Activated CD8-positive, alpha-beta memory T cell treated with anti-CD3 and anti-CD28 coated beads for 24 hours (primary cell): ENCODE measurements at places on chromosomes 2 and 18.

GRCh38 chr2:220985561-220985960, 586.5 kb downstream of the EPHA4 start:
- no peak for DNase-seq

DNA sequence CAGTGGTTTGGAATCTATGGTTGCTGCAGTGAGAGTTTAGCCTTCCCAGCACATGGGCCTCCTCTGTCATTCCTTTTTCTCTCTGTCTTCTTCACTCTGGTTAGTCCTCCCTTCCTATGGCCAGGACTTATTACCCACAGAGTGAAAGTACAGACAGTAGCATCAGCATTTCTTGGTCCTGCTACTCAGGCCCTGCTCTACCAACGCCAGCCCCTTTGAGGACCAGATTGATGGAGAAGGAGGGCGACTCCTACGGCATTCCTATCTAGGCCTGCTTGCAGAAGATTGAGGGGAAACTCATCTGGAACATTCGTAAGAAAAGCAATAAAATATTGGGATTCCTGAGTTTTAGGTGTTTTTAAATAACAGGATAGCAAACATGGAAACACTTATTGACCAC, 43.5 kb downstream of the BMP10 start:
- no peak for DNase-seq

GRCh38 chr2:204796581-204796980, 251.3 kb downstream of the PARD3B start:
- no peak for DNase-seq

DNA sequence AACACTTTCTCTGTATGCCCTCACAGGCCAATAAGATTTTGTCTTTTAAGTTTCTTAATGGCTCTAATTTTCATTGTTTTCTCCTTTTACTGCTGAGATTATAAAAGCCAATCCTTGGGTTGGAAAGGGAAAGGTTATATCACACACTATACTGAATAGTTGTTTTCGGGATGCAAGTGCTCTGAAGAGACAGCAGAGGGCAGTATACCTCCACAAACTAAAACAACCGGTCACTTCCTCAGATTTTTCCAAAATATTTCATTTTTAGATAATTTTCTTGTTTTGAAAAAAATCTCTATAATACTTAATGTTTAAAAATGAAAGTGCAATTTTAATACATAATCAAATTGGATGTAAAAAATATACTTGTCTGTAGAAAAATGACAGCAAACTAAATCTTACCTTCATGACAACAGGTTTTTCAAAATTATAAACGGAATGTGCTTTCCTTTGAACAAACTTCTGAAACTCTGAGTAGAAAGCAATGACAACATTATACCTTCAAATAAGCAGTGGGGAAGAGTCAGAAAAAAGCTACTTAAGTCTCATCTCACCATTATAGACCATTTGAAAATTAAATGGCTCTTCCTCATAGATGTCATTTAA, 82.7 kb downstream of the ORC4 start:
- DNase-seq: no peak

DNA sequence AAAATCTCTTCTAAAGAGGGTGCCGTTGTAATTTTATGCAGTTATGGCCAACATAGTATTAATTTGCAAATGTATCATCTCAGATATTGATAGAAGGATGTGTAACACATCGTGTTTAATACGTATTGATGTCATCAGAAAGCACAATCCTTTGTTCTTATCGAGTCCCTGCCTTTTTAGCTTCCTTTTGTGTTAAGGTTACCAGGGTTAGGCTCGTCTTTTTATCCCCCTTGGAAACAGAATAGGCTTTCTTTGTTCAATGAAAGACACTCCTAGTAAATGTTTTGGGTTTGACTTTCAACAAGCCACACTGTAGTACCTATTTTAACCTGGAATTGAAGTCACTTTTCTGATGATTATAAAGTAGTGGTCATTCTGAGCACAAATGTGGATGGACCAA, 136.2 kb downstream of the WDR7 start:
- no peak for DNase-seq

- DNase-seq: no peak
Observed at GRCh38 chr2:165725421-165725820, 68.6 kb downstream of the GALNT3 start.

DNA sequence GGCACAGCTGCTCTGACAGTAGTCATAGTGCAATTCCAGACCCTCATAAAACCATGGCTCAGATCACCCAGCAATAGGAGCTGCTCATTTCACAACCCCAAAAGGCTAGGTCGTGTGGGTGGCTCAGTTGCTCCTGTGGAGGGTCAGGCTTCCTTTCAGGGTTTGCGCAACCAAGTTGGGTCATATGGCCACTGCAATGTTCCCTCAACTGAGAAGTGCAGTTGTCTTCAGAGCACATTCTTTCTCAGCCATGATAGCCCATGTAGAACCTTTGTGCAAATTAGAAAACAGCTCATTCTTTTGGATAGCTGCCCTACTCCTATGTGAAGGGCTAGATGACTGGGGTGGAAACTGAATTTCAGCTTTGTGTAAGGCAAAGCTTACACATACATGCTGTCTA, 3.2 kb downstream of the SERPINB13 start:
- DNase-seq: no peak

GRCh38 chr18:31497404-31497835, 557 bp upstream of the DSG2 start:
- no peak for DNase-seq

DNA sequence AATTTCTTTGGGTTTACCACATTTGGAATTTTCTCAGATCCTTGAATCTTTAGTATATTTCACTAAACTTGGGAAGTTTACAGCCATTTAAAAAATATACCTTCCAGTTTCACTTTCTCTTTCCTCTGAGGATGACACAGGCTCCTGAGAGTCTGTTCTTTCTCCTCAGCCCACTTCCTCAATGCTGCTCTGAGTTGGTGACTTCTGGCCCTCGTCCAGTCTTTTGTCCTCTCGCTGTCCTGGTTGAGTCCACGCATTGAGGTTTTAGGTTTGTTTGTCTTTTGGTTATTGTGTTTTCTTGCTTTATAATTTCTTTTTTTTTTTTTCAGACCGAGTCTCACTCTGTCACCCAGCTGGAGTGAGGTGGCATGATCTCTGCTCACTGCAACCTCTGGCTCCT, 40.7 kb upstream of the GALR1 start:
- no peak for DNase-seq

- DNase-seq: no peak
Observed at GRCh38 chr2:33015421-33016142, 68.8 kb downstream of the LTBP1 start.

- no peak for DNase-seq
Observed at GRCh38 chr2:148935791-148936190, 60.8 kb downstream of the KIF5C start.

DNA sequence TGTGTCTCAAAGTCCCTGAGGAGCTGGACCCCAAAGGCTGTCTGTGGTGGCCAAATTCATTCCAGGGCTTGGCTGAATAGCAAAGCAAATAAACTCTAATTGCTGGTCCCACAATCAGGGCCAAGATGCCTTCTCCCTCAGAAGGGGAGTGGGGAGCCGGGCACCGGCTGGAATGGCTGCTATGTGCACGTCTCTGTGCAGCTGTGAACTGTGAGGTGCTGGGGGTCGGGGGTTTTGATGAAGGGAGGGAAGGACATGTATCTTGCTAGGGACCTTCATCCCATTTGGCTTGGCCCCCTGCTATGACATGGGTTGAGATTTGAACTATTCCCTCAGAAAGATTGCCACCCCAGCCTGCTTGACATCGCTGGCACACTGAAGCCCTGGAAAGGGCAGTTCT, 60.4 kb downstream of the CIB4 start:
- no peak for DNase-seq

GRCh38 chr18:25326361-25326952, 25.5 kb downstream of the ZNF521 start:
- DNase-seq: no peak

- no peak for DNase-seq
Observed at GRCh38 chr2:159832858-159833257, 34.9 kb upstream of the CD302 start.

DNA sequence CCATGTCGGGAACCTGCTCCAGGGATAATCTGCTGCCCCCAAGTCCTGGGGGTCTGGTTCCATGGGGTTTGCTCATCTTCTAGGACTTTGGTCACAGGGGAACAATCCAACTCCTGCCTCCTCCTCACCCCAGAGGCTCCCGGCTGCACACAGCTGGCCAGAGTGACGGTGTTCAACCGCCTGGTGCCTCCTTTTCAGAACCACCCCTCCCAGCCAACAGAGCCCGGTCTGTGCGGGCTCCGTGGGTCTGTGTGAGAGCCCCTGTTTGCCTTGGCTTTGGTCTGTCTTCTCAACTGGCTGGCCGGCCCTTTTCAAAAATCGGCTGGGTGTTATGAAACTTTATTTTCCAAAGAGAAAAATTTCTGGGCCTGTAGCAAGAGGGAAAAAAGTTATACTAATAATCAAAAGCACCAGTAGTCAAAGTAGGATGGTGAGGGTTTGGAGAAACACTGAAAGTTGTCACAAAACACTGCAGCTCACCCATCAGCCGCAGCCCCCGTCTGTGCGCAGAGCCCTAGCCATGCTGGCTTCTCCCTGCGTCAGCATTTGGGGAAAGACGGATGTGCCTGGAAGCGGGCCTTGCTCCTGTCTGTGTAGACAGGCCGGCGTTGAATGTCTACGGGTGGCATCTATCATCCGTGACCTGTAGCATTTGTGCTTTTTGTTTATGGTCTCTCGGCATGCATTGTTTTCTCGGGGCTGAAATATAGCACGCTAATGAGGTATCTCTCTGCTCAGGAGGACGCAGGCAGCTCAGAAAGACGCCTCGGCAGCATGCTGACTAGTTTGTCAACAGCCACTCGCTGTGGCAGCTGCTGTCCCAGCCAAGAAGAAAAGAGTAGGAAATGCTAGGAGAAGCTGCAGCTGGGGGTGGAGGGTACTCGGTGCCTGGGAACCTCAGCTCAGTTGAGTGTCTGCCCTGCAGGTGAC, 138.6 kb downstream of the GLI2 start:
- no peak for DNase-seq

DNA sequence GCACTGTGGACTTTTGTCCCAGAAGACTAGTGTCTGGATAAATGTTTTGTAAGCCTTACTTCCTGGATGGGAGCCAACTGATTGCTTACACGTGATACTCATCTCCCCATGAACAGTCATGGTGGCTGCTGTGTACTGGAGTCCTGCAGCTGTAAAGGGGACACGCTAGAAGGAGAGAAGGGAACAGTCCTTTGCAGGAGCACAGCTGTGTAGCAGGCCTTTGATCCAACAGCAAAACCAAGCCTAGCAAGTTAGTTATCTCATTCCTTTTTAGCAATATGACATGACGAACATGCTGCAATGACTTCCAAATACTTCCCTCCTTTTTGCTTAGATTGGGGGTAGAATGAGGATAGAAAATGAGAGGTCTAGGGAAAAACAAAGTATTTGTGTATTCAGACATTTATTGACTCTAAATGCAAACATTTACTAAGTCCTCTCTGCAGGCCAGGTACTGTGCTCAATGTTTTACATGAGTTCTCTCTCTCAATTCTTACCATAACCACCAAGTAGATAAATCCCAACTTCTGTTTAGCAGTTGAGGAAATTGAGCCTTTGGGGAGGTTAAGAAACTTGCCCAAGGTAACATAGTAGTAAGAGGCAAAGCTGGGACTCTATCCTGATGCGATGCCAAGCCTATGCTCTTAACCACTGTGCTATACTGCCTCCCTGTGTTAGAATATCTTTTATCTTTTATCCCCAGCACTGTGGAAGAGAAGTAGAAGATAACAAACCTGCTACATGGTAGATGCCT, 55.4 kb upstream of the CD28 start:
- no peak for DNase-seq

DNA sequence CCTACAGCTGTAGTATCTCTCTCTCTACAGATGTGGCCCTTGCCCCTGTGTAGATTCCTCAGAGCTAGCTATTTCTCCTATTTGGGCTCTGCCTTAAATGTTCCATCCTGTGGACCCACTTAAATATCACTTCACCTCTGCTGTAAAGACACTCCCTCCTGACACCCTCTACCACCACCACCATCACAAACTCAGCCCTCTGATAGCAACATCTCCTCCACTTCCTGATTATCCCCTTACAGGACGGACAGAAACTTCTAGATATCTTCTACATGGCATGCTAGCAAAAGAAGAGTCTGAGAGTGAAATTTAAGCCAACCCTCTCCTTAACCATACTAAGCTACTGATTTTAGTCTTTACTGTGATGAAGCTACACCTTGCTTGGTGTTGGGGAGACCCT, 3.2 kb upstream of the MAPRE2 start:
- DNase-seq: no peak

DNA sequence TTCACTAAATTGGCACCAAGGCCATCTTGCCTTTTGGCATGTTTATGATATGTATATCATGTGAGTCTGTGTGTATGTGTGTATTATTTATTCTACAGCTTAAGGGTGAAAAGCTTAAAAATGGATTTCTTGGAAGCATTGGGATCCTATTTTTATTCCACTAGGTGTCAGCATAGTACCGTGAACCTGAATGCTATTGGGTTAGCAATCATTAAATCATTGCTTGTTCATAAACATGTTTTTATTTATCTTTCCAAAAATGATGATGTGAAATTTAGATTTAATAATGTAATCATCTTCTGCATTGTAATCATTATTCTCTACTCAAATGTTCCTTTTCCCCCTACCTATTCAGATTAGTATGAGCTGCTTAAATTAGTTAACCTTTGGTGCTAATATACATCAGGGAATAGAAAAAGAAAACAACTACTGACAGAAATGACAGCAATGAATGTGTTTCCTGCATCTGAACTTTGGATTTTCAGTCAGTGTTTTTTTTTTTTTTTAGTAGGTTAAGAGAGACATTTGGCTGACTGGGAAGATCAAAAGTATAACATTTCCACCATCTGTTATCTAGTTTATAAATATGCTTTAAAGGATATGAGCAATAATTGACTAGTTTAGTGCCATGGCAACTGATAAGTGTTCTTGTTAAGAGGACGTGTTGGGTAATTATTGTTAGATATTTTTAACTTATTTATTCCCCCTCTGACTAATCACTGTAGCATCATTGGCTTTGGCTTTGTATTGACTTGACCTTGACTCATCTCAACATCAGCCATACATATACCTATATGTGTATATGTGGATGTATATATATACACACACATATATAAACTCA, 14.1 kb upstream of the ZSWIM2 start:
- no peak for DNase-seq

DNA sequence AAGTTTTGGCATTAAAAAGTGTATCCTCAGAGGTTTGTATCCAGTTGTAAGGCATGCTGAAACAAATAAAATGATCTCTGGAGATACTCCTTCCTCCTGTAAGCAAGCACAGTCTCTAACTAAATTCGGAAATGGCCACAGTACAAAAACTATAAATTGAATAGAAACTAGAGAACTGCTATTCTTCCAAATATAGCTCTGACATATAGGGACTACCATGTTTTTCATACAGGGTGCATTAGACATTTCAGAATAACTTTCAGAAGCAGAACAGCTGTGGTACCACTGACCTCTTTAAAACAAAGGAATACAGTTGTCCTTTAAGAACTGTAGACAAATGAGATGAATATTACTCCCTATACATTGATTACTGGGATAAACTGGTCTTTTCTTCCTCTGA, 568.5 kb downstream of the ARHGAP15 start:
- no peak for DNase-seq

DNA sequence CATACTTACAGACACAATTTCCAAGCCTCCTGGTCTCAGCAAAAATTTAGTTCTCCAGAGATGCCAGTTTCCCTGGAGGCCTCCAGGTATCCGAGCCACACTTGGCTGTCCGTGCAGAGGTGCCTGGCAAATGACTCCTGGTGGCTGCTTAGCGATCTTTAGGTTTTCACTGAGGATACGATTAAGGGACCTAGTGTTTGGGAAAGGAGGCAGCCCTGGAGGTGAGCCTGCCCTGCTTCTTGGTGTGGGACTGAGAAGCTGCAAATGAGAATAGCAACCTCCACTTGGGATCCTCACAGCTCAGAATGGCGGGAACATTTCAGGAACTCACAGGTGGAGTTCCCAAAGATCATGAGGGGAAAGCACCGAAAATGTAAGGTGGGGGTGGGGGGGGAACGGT, 217.6 kb downstream of the ALPK2 start:
- DNase-seq: no peak
